ENCODE measurements at places on chromosomes 3 and 15. TPM values are rescaled to one million over a fixed set of nuclear protein-coding genes. Genes with fewer than 3 reads are reported as not detected.

DNA sequence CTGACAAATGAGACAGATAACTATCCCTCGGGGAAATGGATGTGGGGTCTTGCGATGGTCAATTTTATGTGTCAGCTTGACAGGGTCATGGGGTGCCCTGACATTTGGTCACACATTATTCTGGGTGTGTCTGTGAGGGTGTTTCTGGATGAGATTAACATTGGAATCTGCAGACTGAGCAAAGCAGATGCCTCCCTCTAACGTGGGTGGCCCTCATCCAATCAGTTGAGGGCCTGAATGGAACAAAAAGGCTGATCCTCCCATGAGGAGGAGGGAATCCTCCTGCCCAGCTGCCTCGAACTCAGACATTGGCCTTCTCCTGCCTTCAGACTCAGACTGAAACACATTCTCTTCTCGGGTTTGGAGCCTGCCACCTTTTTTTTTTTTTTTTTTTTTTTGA, 69.0 kb downstream of the MINAR1 start:
- H3K27ac ChIP-seq, result no peak overlapping the region
- DNase-seq, result no peak
- H3K36me3 ChIP-seq, result no peaks in the 10 kb centered on the region
- H3K4me3 ChIP-seq, result no peak overlapping the region

DNA sequence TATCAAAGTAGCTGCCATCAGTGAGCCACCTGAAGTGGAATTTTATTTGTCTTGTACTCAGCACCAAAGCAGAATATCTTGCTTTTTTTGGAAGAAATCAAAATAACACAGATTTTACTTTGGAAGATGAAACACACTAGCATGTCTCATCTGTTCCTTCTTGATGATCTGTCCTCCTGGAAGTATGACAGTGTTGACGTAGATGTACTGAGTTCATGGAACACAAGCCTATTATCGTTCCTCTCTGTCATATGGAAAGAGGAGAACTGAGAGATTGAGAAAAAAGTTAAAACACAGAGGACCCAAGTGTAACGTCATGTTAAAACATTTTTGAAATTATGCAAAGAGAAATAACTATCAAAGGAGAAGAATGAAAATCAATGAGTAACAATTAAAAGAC, 340.2 kb downstream of the ROBO2 start:
- H3K27ac ChIP-seq, result no peak overlapping the region
- H3K27me3 ChIP-seq, result no peaks in the 10 kb centered on the region
- no peak for DNase-seq
- H3K4me3 ChIP-seq, result no peak overlapping the region
- peaks cover 11% of the 10 kb centered on the region for H3K36me3 ChIP-seq

GRCh38 chr15:100174159-100174903, 167.4 kb downstream of the ADAMTS17 start:
- H3K4me3 ChIP-seq, result no peak overlapping the region
- H3K27me3 ChIP-seq, result peaks cover 14% of the 10 kb centered on the region
- DNase-seq, result no peak
- no peaks in the 10 kb centered on the region for H3K36me3 ChIP-seq
- no peaks in the 10 kb centered on the region for H3K4me1 ChIP-seq

DNA sequence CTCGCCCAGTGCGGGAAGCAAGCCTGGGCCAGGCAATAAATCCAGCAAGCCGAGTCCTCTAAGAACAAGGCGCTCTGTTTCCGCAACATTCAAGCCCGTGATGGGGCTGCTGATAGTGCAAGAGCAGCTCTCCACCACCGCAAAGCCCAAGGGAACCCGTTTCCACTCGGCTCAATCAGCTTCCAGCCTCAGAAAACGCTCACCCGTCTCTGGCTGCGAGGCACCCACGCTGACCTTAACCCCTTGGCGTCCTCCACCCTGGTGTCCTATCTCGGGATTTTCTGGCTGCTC, 17.8 kb downstream of the SPATA12 start:
- peaks cover 36% of the 10 kb centered on the region for H3K27me3 ChIP-seq
- no peaks in the 10 kb centered on the region for H3K36me3 ChIP-seq
- no peak for DNase-seq
- no peaks in the 10 kb centered on the region for H3K4me1 ChIP-seq

- H3K27me3 ChIP-seq, result no peaks in the 10 kb centered on the region
- H3K4me3 ChIP-seq, result peak overlapping the region; percentile 88
- peak overlapping the region; percentile 87 for H3K27ac ChIP-seq
- no peaks in the 10 kb centered on the region for H3K36me3 ChIP-seq
- DNase-seq, result no peak
Observed at GRCh38 chr15:65286069-65286703, 497 bp downstream of the PARP16 start.

DNA sequence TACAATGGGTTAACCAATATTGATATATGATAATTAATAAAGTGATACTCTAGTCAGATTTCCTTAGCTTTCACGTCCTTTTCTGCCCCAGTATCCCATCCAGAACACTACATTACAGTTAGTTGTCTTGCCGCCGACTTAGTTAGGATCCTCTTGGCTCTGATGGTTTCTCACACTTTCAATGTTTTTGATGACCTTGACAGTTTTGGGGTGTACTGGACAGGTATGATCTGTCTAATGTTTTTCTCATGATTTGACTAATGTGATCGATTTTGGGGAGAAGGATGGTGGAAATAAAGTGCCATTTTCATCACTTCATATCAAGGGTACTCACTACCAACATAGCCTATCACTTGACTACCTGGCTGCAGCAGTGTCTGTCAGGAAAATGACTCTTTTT, 245.0 kb upstream of the TMC3 start:
- H3K4me1 ChIP-seq, result no peaks in the 10 kb centered on the region
- H3K27ac ChIP-seq, result no peak overlapping the region
- no peak overlapping the region for H3K4me3 ChIP-seq

DNA sequence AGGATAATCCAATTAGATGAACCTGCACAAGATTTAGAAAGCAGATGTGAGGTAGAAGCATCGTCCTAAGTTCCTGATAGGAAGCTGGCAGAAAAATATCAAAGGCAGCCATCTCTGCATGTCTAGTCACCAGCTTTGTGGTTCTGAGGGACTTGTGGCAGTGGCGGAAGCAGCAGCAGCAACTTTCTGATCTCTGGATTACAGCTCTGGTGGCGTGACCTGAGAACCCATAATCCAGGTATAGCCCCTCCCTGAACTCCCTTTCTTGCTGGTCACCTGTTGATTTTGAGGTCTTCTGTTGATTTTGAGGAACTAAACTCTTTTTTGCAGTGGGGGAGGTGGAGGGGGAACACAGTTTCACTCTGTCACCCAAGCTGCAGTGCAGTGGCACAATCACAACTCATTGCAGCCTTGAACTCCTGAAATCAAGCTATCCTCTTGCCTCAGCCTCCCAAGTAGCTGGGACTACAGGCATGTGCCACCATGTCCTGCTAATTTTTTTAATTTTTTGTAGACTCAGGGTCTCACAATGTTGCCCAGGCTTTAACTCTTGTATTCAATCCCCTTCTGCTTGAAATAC, 7.9 kb downstream of the FSIP1 start:
- H3K27ac ChIP-seq, result no peak overlapping the region
- peaks cover 11% of the 10 kb centered on the region for H3K27me3 ChIP-seq
- H3K36me3 ChIP-seq, result no peaks in the 10 kb centered on the region

GRCh38 chr3:51698209-51698608, 8.7 kb upstream of the GRM2 start:
- H3K36me3 ChIP-seq, result no peaks in the 10 kb centered on the region
- no peak overlapping the region for H3K4me3 ChIP-seq
- H3K4me1 ChIP-seq, result peaks cover 13% of the 10 kb centered on the region
- H3K27ac ChIP-seq, result no peak overlapping the region

DNA sequence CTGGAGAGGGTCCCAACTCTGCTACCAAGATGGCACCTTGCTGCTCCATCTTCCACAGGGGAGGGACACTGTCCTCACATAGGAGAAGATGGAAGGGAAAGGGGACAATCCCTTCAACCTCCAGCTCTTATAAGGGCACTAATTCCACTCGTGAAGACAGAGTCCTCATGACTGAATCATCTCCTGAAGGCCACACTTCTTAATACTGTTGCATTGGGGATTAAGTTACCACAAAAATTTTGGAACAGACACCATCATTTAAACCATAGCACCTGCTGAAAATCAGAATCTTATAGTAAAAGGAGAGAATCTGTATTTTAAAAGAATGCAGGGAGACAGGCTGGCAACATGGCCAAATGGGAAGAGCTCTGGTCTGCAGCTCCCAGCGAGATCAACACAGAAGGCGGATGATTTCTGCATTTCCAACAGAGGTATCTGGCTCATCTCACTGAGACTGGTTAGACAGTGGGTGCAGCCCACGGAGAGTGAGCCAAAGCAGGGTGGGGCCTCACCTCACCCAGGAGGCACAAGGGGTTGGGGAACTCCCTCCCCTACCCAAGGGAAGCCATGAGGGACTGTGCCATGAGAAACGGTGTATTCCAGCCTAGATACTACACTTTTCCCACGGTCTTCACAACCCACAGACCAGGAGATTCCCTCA, 69.4 kb upstream of the LIPC start:
- peaks cover 21% of the 10 kb centered on the region for H3K4me1 ChIP-seq
- no peak overlapping the region for H3K4me3 ChIP-seq
- no peak overlapping the region for H3K27ac ChIP-seq
- DNase-seq, result no peak
- no peaks in the 10 kb centered on the region for H3K27me3 ChIP-seq
- H3K36me3 ChIP-seq, result peaks cover 20% of the 10 kb centered on the region

GRCh38 chr3:27326629-27327545, 42.3 kb downstream of the NEK10 start:
- no peaks in the 10 kb centered on the region for H3K4me1 ChIP-seq
- H3K27ac ChIP-seq, result no peak overlapping the region
- H3K4me3 ChIP-seq, result no peak overlapping the region
- no peaks in the 10 kb centered on the region for H3K27me3 ChIP-seq

- no peak overlapping the region for H3K4me3 ChIP-seq
- no peak for DNase-seq
- H3K27ac ChIP-seq, result no peak overlapping the region
- H3K27me3 ChIP-seq, result no peaks in the 10 kb centered on the region
Observed at GRCh38 chr3:107441617-107442016, 64.4 kb downstream of the CCDC54 start.

- no peaks in the 10 kb centered on the region for H3K4me1 ChIP-seq
- H3K36me3 ChIP-seq, result no peaks in the 10 kb centered on the region
- H3K27ac ChIP-seq, result no peak overlapping the region
Observed at GRCh38 chr3:21372316-21372715, 378.7 kb downstream of the ZNF385D start.

GRCh38 chr15:99738021-99738847, 5.0 kb upstream of the LYSMD4 start:
- H3K36me3 ChIP-seq, result no peaks in the 10 kb centered on the region
- H3K4me3 ChIP-seq, result no peak overlapping the region
- no peak for DNase-seq
- H3K27ac ChIP-seq, result no peak overlapping the region
- peaks cover 4% of the 10 kb centered on the region for H3K4me1 ChIP-seq

- no peak overlapping the region for H3K27ac ChIP-seq
- H3K4me1 ChIP-seq, result no peaks in the 10 kb centered on the region
- peaks cover 6% of the 10 kb centered on the region for H3K27me3 ChIP-seq
- no peak for DNase-seq
- H3K4me3 ChIP-seq, result no peak overlapping the region
- H3K36me3 ChIP-seq, result no peaks in the 10 kb centered on the region
Observed at GRCh38 chr3:8532251-8532871, 30.7 kb downstream of the LMCD1 start.

GRCh38 chr3:126119008-126119675, 35.2 kb upstream of the SLC41A3 start:
- no peak overlapping the region for H3K4me3 ChIP-seq
- DNase-seq, result no peak
- H3K4me1 ChIP-seq, result no peaks in the 10 kb centered on the region

DNA sequence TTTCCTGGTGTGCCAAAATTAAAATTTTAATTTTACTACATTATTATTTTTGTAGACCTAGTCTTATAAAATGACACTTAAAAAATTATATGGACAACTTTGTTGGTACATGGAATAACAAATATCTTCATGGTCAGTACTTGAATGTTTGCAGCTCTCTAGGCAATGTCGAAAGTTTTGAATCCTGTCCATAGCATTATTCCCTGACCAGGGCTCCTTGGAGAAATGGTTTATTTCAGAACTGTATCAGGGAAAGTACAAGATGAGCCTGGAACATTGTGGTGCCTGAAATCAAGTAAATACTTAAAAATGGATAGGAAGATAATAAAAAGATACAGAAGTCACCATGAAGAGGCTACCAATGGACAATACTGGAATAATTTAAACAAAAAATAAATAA, 47.6 kb downstream of the ALDH1A2 start:
- no peak for DNase-seq
- H3K27me3 ChIP-seq, result peaks cover 51% of the 10 kb centered on the region
- H3K36me3 ChIP-seq, result peaks cover 5% of the 10 kb centered on the region
- H3K4me3 ChIP-seq, result no peak overlapping the region

GRCh38 chr15:44035781-44036699, 159.0 kb downstream of the FRMD5 start:
- DNase-seq, result no peak
- no peak overlapping the region for H3K4me3 ChIP-seq
- H3K27me3 ChIP-seq, result peaks cover 11% of the 10 kb centered on the region
- no peaks in the 10 kb centered on the region for H3K4me1 ChIP-seq

- no peaks in the 10 kb centered on the region for H3K36me3 ChIP-seq
- H3K4me3 ChIP-seq, result no peak overlapping the region
- DNase-seq, result no peak
- H3K27me3 ChIP-seq, result no peaks in the 10 kb centered on the region
- no peak overlapping the region for H3K27ac ChIP-seq
Observed at GRCh38 chr3:180280555-180280954, 243.8 kb upstream of the PEX5L start.

- H3K4me1 ChIP-seq, result no peaks in the 10 kb centered on the region
- H3K27ac ChIP-seq, result no peak overlapping the region
- no peak for DNase-seq
Observed at GRCh38 chr3:58800940-58801339, 134.4 kb upstream of the FAM3D start.

DNA sequence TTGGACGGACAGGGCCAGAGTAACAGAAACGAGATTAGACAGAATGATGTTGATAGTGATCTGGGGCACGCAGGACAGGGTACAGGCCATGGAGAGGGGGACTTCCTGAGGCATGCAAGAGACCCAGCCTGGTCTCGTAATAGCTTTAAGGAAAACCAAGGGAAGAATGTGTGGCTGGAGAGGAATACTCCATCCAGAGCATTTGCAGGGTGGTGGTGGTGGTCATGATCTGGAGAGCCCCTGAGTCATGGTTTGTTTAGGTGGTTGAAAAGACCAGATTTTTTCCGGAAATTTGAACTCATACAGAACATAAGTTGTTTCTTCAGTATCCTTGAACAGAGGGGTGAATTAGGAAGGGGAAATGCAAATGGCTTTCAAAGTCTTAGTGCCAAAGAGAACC, 138.5 kb downstream of the DUT start:
- no peak for DNase-seq
- H3K4me1 ChIP-seq, result no peaks in the 10 kb centered on the region
- H3K27me3 ChIP-seq, result no peaks in the 10 kb centered on the region
- H3K4me3 ChIP-seq, result no peak overlapping the region

Gene PLCL2
- total RNA-seq, result 17.2 TPM

Gene RLBP1
- 0.48 TPM for total RNA-seq

Gene GUCA1C
- not detected for total RNA-seq

Gene GOLGA6L4
- total RNA-seq, result 1.2 TPM

Gene FRMD4B
- 27.1 TPM for total RNA-seq

All from natural killer cell treated with Interleukin-12 subunit alpha and Interleukin-12 subunit beta and Interleukin-15 and Interleukin-18, amount 100 ng/mL, for 72 hours (primary cell).